Lung (tissue), 17 donors: ENCODE measurements at places on chromosomes 16 and 17. TPM values are rescaled to one million over a fixed set of nuclear protein-coding genes. Genes with fewer than 3 reads are reported as not detected.

The MYO15A gene
- 0.56 TPM for polyA plus RNA-seq

The CREBBP gene
- 17.5 TPM for polyA plus RNA-seq

The SULT1A2 gene
- polyA plus RNA-seq, result 14.2 TPM

The ZG16 gene
- polyA plus RNA-seq, result 0.01 TPM

The LRRC36 gene
- 2.1 TPM for polyA plus RNA-seq

The WNT9B gene
- polyA plus RNA-seq, result 0.33 TPM

The AGRP gene
- polyA plus RNA-seq, result 0.97 TPM

The MSLN gene
- polyA plus RNA-seq, result 116 TPM

The NOTUM gene
- 2.0 TPM for polyA plus RNA-seq

The PPM1E gene
- 0.22 TPM for polyA plus RNA-seq

The ACSM5 gene
- polyA plus RNA-seq, result 0.52 TPM

The SYNGR3 gene
- polyA plus RNA-seq, result 0.69 TPM

The WNK4 gene
- 0.49 TPM for polyA plus RNA-seq

The KRT27 gene
- 1.5 TPM for polyA plus RNA-seq

The GUCY2D gene
- 0.27 TPM for polyA plus RNA-seq

The IL32 gene
- 275 TPM for polyA plus RNA-seq

The TMEM92 gene
- 5.6 TPM for polyA plus RNA-seq

The MARVELD3 gene
- 3.6 TPM for polyA plus RNA-seq

The FOXN1 gene
- polyA plus RNA-seq, result 0.13 TPM

The ZCCHC14 gene
- polyA plus RNA-seq, result 7.4 TPM

The SRP68 gene
- polyA plus RNA-seq, result 50.0 TPM

The KCTD13 gene
- polyA plus RNA-seq, result 15.1 TPM

The CYB5D1 gene
- 5.5 TPM for polyA plus RNA-seq

The OTOP3 gene
- not detected for polyA plus RNA-seq
